ENCODE measurements at places on chromosomes 7 and 10. TPM values are rescaled to one million over a fixed set of nuclear protein-coding genes. Genes with fewer than 3 reads are reported as not detected.
A peak's percentile ranks its signal among the peaks of the same experiment; 100 is the strongest.

DNA sequence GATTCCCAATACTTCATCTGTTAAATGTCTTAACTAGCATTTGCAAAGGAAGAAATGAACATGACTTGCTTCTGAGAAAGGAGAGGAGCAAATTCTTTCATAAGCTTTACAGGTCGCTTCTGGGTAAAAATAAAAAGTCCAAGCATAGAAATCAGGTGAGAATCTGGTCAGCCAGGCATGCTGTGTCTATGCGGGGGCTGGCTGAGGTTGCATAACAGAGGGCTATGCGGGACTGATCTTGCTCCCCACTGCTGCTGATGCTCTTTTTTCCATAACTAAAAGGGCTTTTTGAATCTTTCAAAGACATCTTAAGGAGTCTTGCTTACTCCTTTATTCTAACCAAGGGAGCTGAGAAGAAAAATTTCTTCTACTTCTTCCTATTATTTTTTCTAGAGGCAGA is 92.7 kb upstream of the FGFR2 start:
- no peak for DNase-seq

GRCh38 chr7:151453326-151453791 is 13.4 kb upstream of the CRYGN start:
- no peak for DNase-seq

DNA sequence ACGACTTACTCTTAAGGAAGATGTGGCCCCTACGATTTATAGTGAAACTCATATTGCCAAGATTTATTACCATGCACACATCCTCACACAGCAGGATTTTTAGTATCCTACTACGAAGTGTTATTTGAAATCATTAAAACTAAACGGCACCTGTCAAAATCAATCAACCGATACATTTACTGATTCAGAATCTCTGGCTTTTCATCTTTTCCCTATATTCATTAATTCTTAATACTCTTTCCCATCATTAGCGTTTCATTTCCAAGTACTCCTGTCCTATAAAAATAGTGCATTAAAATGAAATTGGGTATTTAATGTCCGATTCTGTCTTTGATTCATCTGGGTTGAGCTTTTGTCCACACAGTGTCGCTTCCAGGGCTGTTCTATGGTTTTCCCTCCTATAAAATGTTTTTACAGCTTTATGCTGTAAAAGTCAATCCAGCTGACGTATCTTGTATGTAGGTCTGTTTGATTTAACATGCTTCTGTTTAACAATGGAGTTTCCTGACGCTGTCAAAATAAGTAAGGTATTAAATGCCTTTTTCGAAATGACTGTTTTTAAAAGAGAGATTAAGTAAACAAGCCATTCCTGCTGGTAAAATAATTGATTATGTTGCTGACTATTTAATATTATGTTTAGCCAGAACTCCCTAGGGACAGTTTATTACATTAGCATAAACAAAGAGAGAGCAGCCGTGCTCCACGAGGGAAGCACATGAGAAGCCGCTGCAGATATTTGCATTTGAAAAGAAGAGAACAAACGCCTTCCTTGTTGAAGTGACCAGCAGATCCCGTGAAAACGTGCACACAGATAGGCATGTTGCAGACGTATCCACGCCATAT is 22.3 kb upstream of the SFMBT2 start:
- peak; percentile 58 for DNase-seq

DNA sequence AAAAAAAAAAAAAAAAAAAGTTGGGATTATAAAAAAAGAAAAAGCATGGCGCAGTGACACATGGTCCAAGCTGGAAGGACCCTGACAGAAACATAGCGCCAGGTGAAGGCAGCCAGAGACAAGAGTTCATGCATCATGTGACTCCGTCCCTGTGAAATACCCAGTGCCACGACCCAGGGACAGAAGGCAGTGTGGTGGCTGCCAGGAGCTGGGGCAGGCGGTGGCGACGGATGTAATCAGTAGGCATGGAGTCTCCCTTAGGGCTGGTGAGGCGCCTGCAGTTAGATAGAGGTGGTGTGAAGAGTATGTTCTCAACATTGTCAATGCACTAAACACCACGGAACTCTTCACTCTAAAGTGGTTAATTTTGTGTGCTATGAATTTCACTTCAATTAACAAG is 43.9 kb downstream of the STK32C start:
- no peak for DNase-seq

Gene SYCE1
- total RNA-seq: not detected

Gene EPDR1
- 24.6 TPM for total RNA-seq

- DNase-seq: no peak
These were observed 58.3 kb upstream of the PPP1R3C start for GRCh38 chr10:91690996-91691676.

DNA sequence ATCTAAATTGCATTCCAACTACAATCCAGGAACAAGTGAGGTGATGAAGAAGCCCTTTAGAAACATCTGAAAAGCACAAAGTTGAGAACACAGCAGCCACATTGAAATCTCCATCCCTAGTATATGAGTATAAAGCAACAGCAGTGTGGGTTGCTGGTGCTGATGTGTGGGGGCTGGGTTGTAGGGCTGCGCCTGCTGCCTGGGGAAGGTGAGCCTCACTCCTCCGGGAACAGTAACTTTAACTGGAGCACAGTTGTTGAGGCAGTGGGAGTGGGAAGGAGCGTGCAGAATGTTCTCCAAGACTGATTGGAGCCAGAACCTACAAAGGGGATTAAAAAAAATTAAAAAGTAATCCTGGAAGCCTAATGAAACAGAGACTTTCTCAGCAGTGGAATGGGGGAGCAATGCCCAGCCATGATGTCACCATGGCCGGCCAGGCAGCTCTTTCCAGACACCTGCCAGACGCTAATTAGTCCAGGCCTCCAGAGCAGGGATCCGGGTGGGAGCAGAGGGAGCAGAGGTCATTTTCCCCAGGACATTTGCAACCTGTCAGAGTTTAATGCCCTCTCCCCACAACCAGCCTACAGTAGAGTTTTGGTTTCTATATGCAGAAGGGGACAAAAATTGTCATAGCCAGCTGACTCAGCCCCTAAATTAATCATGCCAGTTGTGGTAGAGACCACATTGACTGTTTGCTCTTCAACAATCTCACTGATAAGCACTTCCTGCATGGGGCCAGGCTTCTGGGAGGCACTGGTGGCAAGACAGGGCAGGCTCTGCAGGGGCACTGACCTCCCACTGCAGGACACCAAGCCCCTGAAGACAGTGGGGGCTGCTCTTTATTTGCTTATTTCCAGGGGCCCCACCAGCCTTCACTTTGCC is 133.0 kb upstream of the ZNF32 start:
- DNase-seq: no peak

DNA sequence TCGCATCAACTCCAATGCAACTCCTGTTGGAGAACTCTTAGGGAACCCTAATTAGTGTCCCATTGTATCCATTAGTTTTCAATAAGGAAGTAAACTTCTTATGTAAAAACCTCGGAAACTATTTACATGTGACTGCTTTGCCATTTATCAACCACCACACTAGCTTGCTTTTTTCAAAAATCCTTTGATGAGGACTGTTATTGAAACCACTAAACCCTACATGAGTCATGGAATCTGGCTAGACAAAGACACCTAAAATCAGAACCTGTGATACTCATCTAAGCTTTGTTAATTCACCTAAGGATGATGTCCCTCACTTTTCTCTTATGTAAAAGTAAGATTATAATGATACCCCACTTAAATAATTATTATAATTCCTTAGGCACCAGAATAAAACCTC is 414.1 kb upstream of the ETV1 start:
- DNase-seq: no peak

GRCh38 chr10:16968416-16969041 is 151.3 kb upstream of the RSU1 start:
- DNase-seq: no peak

DNA sequence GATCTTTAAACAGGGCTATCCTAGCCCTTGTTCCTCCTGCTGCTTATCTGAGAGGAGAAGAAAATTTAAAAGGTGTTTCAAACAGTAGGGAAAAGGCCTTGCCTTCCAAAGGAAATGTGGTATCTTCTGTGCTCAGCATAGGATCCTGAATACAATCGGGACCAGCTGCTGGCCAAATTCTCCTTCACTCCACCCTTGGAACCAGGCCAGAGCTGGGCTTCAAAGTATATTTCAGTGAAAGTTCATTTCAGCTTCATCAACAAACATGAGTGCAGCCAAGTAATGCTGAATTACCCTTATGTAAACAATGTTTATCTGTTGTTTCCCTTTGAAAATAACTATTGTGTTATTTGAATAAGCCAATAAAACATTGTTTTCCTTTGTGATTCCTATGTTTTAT is 146.5 kb upstream of the MEOX2 start:
- no peak for DNase-seq

DNA sequence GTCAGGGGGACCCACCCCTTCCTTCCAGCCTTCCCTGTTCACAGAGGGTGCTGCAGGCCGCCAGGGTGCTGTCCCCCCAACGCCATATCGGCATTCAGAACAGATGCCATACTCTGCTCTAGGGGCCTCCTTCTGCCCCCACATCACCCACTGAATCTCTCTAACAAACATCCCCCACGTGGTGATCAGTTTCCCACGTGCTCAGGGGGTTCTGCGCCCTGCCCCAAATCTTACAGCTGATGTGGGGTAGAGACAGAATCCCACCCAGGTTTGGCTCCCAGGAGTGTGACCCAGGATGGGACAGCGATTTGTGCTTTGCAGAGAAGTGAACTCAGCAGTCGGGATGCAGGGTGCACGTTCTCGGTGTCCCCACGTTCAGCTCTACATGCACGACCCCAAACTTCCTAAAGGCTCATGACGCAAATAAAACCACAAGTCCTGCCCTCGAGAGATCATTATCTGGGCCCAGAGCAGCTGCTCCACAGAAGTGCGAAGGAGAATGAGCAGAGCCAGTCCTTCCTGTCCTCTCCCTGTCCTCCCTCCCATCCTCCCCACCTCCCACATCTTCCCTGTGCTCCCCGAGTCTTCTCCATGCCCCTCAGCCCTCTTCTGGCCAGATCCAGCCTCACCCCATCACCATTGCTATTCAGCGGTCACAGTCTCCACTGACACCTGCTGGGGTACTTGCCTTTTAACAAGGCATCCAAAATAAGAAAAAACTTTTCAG is 423.4 kb downstream of the DNAJB6 start:
- no peak for DNase-seq

DNA sequence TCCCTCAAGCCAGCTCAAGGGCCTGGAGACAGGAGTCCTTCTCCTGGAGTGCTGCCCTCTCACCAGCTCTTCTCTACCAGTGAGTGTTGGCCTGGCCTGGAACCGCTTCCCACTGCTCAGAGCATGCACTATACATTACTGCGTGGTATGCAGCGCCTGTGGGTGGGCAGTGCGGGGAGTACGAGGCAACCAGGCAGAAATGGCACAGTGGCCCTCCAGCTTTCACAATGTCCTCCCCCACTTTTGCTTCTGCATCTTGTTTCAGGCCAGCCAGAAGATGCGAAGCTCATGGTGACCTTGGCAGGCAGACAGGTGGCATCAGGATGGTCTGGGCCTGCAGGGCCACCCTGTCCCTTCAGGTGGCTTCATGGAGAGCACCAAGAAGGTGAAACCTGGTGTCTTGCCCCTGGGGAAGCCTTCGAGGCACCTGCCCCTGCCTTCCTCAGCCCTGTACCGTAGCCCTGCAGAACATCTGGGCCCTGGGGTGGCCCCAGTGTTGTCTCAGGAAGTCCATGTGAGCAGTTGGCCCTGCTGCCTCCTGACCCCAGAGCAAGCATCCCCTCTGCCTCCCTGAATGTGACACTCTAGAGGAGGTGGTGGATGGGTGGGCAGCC is 35.8 kb downstream of the RASGEF1A start:
- no peak for DNase-seq

GRCh38 chr7:150945853-150946420 is 32.2 kb downstream of the KCNH2 start:
- no peak for DNase-seq

DNA sequence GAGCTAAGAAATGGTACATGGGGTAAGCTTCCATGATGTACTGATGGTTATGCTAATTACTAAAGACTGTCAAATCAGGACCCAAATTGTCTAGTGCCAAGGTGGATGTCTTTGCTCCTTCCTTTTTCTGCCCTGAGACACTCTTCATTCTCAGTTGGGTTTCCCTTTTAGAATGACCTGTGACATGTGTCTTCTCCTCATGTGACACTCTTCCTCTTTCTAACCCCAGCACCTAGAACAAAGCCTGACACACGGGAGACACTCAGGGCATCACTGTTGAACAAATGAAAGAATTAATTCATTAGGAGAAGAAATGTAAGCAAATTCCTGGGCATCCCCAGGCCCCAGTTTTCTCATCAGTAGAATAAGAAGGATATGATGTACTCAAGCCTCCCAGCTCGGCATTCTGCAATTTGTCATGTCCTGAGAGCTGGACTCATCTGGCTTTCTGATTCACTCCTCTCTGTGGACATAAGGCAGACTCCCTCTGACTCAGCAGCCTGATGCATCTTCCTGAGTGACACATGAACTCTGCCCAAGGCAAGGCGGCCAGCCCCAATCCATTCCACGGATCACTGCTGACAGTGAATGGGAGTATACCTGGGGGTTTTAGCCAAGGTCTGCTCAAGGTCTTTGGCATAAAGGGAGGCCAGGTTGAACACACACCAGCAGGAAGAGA is 473.8 kb downstream of the KCNMA1 start:
- no peak for DNase-seq

Gene BTBD16
- total RNA-seq: not detected

DNA sequence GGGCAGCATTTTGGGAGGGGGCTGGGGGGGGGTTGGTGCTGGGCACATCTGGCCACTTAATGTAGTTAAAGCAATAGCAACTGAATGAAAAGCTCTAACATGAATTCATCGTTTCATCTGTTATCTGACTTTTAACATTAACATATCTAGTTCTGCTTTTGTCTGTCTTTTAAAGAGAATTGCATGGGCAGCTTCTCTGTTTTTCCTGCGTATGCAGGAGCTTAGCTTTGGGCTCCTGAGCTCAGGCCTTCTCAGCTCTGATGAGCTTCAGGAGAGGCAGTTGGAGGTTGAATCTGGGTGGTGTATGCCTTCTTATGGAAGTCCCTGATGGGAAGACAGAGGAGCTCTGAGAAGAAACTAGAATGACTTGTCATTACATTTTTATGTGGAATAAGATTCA is 58.4 kb downstream of the DNAJB6 start:
- no peak for DNase-seq

Gene DNAJC12
- 182 TPM for total RNA-seq

DNA sequence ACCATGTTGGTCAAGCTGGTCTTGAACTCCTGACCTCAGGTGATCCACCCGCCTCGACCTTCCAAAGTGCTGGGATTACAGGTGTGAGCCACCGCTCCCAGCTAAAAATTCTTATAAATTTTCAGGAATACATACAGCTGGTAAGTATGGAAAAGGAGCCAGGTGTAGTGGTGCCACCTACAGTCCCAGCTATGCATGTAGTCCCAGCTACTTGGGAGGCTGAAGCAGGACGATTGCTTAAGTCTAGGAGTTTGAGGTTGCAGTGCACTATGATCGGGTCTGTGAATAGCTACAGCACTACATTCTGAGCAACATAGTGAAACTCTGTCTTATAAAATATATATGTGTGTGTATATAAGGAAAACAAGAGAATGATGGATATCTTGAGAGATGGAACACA is 19.0 kb downstream of the LDB1 start:
- DNase-seq: no peak

Gene CCDC3
- total RNA-seq: 3.0 TPM

- no peak for DNase-seq
These were observed 101.1 kb upstream of the BMPER start for GRCh38 chr7:33804140-33804660.

GRCh38 chr7:77200542-77200941 is 923 bp upstream of the FGL2 start:
- DNase-seq: no peak

Gene PIK3AP1
- total RNA-seq: 0.37 TPM

Gene FKBP9
- total RNA-seq: 28.6 TPM

Measured in A673 (cell line).